ENCODE measurements at places on chromosomes 12 and 14.

DNA sequence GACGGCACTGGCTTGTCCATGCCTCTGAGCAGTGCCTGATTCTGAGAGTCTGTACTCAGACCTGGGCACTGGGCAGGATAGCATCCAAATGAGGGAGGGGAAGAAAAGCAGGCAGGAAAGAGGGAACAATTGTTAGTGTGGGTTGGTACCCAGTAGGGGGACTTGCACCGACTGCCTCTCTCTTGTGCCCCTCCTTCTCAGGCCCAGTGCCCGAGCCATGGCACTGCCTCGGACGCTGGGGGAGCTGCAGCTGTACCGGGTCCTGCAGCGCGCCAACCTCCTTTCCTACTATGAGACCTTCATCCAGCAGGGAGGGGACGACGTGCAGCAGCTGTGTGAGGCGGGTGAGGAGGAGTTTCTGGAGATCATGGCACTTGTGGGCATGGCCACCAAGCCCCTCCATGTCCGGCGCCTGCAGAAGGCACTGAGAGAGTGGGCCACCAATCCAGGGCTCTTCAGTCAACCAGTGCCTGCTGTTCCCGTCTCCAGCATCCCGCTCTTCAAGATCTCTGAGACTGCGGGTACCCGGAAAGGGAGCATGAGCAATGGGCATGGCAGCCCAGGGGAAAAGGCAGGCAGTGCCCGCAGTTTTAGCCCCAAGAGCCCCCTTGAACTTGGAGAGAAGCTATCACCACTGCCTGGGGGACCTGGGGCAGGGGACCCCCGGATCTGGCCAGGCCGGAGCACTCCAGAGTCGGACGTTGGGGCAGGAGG lies 2.2 kb downstream of the NAB2 start:
- no peak for DNase-seq

DNA sequence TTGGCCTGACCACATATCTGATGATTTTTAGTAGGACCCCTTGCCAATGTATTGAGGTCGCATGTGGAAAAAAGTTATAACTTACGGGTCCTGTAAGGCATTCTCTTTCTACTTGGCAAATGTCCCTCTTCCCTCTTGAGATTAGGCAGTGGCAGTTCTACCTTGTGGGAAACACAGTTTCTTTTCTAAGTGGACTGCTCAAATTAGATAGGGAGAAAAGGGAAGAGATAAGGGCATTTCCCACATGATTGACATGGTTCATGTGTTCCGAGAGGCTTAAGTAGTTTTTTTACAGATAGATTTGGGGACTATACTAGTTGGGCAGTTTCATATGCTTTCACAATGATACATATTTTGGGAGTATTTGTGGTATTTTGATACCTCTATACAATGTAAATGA lies 154.7 kb downstream of the FBXL14 start:
- no peak for DNase-seq

DNA sequence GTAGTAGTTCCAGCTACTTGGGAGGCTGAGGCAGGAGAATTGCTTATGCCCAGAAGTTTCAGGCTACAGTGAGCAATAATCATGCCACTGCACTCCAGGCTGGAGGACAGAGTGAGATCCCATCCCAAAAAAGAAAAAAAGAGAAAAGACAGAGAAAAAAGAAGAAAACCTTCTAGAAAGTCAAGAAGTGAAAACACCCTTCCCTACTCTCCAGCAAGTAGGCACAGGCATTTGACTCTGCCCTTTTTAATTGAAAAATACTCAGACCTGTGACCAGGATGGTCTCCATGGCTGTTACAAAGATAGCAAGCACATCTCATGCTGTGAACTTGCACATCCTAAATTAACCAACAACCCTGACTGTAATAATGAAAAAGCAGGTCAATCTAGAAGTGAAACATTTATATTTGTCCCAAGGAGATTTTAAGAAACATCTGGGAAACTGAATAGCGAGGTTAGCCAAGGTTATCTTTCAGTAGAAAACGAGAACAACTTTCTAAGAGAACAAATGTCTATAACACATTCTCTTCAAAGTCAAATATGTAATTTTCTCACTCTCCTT lies 2.0 kb downstream of the TMTC1 start:
- DNase-seq: no peak

DNA sequence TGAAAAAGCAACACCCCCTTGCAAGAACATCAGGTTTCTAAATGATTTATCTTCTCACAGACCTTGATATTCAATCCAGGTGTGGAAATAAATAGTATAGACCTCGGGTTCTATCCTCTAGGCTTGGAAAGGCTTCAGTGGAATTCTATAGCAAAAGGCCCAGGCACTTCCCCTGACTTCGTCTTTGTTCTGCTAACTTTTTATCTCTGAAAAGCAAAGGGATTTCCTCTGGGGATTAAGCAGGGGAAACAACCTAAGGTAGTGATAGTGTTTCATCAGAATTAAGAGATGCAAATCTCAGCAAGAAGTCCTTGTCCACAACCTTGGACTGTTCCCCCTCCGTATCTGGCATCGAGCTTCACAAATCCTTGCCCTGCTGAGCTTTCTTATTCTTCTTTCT lies 59.5 kb upstream of the DUSP6 start:
- DNase-seq: no peak

GRCh38 chr12:13052421-13052820 lies 8.2 kb downstream of the FAM234B start:
- DNase-seq: no peak

GRCh38 chr12:100986595-100987547 lies 192.3 kb downstream of the ANO4 start:
- DNase-seq: no peak

- DNase-seq: no peak
Measured at GRCh38 chr14:74638966-74639365, 26.9 kb upstream of the LTBP2 start.

GRCh38 chr14:93219103-93219726 lies 12.2 kb downstream of the UBR7 start:
- DNase-seq: no peak

GRCh38 chr12:56629459-56630179 lies 507 bp downstream of the BAZ2A start:
- DNase-seq: no peak

- DNase-seq: no peak
Measured at GRCh38 chr12:90020881-90021280, 312.2 kb upstream of the ATP2B1 start.

DNA sequence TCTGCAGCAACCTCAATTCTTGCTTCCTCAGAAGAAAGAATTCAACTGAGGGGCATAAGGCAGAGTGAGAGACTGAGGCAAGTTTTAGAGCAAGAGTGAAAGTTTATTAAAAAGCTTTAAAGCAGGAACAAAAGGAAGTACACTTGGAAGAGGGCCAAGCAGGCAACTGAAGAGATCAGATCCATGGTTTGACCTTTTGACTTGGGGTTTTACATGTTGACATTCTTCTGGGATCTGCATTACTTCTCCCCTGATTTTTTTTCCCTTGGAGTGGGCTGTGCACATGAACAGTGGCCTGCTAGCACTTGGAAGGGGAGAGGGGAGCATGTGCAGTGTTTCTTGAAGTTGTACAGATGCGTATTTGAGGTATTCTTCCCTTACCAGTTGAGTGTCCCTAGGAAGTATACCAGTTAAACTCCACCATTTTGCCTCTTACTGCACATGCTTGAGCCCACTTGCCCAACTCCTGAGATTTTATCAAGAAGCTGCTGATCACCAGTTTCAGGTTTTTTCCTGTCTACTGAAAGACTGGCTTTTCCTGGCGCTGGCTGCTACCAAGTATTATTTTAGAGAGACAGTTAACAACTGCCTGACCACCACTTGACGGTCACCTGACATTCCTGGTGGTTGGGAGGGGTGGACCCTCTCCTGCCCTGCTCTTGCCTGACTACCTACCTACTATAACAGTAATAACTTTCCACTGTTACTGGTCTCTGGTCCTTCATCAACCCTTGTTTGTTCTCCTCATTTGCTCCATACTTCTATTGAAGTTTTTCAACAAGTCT lies 26.0 kb upstream of the TMTC2 start:
- DNase-seq: no peak

- DNase-seq: no peak
Measured at GRCh38 chr12:67632005-67632404, 16.5 kb upstream of the DYRK2 start.

- DNase-seq: no peak
Measured at GRCh38 chr14:36684946-36685345, 23.3 kb downstream of the PAX9 start.

DNA sequence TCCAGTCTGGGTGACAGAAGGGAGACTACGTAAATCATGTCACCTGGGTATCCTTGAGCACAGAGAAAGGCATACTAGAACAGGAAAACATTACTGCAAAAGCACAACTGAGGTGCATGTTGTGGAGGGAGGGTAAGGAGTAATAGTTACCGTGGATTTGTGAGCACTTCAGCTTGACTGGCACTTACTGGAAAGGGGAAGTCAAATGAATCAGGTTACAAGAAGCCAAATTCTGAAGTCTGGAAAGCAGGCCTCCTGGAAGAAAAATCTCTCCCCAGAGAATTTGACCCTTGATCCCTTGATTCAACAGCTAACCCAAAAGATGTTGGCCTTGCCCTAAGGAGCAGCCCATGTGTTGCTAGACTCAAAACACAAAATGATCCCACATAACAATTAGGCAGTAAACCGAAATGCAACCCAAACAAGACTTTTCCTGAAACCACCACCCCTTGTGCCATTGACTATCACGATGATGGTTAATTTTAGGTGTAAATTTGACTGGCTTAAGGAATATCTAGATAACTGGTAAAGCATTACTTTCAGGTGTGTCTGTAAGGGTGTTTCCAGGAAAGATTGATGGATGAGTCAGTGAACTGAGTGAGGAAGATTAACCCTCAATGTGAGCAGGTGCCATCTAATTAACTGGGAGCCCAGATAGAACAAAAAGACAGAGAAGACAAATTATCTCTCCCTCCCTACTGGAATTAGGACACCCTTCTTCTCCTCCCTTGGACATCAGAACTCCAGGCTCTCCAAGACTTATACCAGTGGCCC lies 108.8 kb downstream of the SLC25A21 start:
- no peak for DNase-seq

GRCh38 chr14:71508901-71509300 lies 423.3 kb upstream of the RGS6 start:
- DNase-seq: no peak

DNA sequence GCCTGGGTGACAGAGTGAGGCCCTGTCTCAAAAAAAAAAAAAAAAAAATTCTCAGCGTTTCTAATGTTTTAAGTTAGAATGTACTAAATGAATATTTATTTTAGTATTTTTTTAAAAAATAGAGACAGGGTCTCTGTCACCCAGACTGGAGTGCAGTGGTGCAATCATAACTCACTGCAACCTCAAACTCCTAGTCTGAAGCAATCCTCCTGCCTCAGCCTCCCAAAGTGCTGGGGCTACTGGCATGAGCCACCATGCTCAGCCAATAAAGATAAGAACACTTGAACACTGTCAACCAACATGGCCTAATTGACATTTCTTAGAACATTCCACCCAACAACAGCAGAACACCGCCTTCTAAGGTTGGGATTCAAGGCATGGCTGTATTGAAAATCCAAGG lies 5.1 kb upstream of the DYNC1H1 start:
- DNase-seq: no peak

DNA sequence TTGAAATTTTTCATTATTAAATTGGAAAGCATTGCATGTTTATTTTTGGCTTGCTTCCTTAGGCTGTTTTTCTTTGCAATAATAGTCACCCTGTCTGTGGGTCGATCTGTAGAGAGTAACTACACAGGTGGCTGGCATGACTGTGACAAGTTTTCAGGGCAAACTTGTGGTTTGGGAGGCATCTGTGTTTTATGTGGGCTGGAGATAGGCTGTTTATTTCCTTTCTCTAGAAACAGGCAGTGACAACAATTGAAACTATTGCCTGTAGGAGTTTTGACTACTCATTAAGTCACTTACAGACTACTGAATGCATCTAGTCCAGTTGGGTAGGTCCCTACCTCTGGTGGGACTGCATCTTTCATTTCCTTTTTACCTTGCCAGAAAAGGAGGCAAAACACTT lies 155.6 kb downstream of the DYRK2 start:
- DNase-seq: no peak

- DNase-seq: no peak
Measured at GRCh38 chr14:66709291-66709690, 201.3 kb downstream of the GPHN start.

DNA sequence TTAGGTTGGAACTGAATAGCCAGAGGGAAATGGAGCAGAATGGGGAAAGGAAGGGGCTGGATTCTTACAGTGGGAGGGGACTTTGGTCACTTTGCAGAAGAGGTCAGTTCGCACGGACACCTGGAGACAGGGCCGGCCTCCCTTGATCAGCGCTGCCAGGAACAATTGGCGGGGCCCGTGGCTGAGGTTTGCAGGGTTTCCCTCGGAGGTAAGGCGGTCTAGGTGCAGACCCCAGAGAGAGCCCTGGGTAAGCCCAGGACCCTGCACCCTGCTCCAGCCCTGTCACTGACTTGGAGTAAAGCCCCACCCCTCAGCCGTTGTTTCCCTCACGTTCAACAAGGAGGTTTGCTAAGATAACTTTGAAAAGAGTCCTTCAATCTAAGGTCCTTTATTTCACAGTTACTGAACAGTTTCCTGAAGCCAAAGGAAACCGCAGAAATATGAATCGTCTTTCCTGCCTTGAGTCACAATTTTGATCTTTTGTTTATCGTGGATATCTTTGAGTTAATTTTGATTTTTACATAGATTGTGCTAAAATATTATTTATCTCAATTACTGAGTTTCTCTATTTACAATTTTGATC lies 231.4 kb upstream of the RTL1 start:
- no peak for DNase-seq

DNA sequence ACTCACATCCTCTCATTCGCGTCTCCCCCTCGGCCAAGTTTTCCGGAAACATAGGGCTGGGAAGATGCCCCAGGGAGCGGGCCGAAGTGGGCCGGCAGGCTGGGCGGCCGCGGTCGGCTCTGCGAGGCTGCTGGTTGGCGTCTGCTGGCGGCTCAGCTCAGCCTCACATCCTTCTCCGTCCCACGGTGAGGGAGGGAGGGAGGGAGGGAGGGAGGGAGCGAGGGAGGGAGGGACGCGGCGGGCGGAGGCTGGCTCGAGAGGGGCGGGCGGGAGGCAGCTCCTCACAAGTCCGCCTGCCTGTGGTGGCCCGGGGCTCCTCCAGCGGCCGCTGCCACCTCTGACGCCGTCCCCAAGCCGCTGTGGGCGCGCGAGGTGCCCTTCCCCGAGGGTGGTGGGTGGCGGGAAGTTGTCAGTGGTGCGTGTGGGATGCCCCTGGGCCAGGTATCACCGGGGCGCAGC lies 93.8 kb downstream of the RFLNA start:
- DNase-seq: no peak

DNA sequence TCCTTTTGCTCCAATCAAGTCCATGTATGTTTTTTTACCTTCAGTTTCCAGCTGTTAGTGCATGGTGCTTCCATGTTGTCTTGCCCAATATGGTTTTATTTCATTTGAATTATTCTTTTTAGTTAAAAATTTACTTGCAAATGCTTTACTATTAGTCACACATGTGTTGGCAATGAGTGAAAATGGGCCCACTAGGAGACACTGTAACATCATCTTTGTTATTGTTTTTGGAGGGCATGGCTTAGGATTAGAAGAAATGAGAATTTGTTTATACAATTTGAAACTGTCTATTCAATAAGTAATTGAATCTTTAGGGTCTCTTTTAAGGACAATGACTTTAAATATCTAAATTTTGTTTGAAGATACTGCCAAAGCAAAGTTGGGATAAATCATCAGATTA lies 133.7 kb downstream of the BRMS1L start:
- no peak for DNase-seq

GRCh38 chr12:3123729-3124128 lies 46.5 kb downstream of the TSPAN9 start:
- no peak for DNase-seq

Measured in esophagus squamous epithelium (tissue), 5 donors.